ENCODE measurements at places on chromosomes 4 and X. TPM values are rescaled to one million over a fixed set of nuclear protein-coding genes. Genes with fewer than 3 reads are reported as not detected.
A peak's percentile ranks its signal among the peaks of the same experiment; 100 is the strongest.

- no peaks in the 10 kb centered on the region for H3K36me3 ChIP-seq
- DNase-seq = no peak
- no peak overlapping the region for H3K27ac ChIP-seq
- H3K4me3 ChIP-seq = no peak overlapping the region
- H3K27me3 ChIP-seq = no peaks in the 10 kb centered on the region
- no peaks in the 10 kb centered on the region for H3K4me1 ChIP-seq
These were observed 231.5 kb upstream of the FMR1 start for GRCh38 chrX:147680251-147680650.

Gene SH3RF1
- total RNA-seq = 7.3 TPM

DNA sequence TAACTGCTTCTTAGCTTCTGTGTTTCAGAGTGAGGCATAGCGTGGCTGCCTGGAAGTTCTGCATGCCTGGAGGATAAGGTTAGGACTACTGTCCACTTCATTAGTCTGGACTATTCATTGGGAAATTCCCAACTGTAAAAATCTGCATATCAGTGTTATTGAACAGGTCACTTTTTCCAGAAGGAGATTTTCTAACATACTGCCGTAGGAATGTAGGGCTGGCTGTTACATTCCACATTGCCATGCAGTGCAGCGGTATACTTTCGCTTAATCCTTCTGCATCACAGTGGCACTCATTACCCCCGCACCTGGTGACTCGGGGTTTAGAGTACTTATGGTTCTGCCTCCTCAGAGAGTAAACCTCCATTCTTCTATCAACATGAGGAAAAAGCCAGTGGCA lies 104.6 kb downstream of the NPFFR2 start:
- H3K4me3 ChIP-seq = no peak overlapping the region
- H3K27ac ChIP-seq = no peak overlapping the region
- H3K4me1 ChIP-seq = no peaks in the 10 kb centered on the region
- H3K27me3 ChIP-seq = no peaks in the 10 kb centered on the region
- no peak for DNase-seq

GRCh38 chr4:159925770-159926169 lies 822.9 kb downstream of the RAPGEF2 start:
- H3K36me3 ChIP-seq = no peaks in the 10 kb centered on the region
- no peaks in the 10 kb centered on the region for H3K27me3 ChIP-seq
- no peak overlapping the region for H3K4me3 ChIP-seq
- no peak overlapping the region for H3K27ac ChIP-seq
- H3K4me1 ChIP-seq = no peaks in the 10 kb centered on the region

- peaks cover 3% of the 10 kb centered on the region for H3K27me3 ChIP-seq
- DNase-seq = no peak
- no peak overlapping the region for H3K27ac ChIP-seq
- H3K4me1 ChIP-seq = no peaks in the 10 kb centered on the region
These were observed 274.7 kb downstream of the CFAP299 start for GRCh38 chr4:80610199-80610598.

Gene EXOC1L
- total RNA-seq = not detected

- H3K36me3 ChIP-seq = no peaks in the 10 kb centered on the region
- H3K27ac ChIP-seq = no peak overlapping the region
- H3K4me1 ChIP-seq = no peaks in the 10 kb centered on the region
- DNase-seq = no peak
- H3K27me3 ChIP-seq = no peaks in the 10 kb centered on the region
These were observed 91.1 kb upstream of the ANKRD50 start for GRCh38 chr4:124803641-124804040.

DNA sequence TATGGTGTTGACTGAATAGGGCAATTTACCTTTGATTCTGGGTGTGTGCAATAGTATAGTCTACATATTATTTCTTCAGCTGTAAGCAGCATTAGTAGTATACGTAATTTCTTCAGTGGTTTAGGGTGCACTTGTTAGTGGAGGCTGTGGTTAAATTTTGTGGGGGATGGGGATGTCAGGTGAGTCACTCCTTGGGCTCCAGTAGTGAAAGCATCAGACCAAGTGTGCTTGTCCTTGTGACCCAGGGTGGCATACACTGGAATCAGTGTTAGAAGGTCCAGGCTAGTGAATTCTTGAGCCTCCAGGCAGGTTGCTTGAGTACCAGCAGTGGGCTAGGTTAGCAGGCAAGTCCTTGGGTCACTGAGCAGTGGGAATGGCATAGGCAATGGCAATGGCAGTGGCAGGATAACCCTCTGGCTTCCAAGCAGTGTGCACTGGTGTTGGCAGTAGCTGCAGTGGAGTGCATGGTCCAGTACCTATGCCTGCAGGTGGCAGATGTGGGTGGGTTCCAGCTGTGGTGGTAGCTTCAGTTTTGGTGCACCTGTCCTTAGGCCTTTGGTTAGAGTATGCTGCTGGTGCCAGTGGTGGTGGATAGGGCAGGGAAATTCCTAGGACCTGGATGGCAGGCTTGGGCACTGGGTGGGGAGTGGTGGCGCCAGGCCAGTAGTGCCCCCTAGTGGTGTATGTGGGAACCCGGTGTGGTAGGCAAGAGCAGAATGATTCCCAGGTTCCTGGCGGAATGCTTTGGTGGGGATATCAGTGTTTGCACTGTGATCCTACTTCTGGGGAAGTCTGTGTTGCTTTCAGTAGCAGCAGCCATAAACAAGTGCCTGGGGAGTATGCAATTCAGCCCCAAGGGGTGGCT lies 531.0 kb downstream of the SMARCA1 start:
- no peak for DNase-seq
- no peaks in the 10 kb centered on the region for H3K27me3 ChIP-seq
- H3K4me3 ChIP-seq = no peak overlapping the region
- H3K4me1 ChIP-seq = no peaks in the 10 kb centered on the region
- H3K27ac ChIP-seq = no peak overlapping the region

Gene REPS2
- total RNA-seq = 16.7 TPM

- DNase-seq = peak; percentile 54
- no peak overlapping the region for H3K27ac ChIP-seq
- no peak overlapping the region for H3K4me3 ChIP-seq
These were observed 92.2 kb upstream of the PGRMC2 start for GRCh38 chr4:128379860-128380259.

- no peaks in the 10 kb centered on the region for H3K27me3 ChIP-seq
- H3K36me3 ChIP-seq = no peaks in the 10 kb centered on the region
- no peak for DNase-seq
- no peak overlapping the region for H3K4me3 ChIP-seq
These were observed 20.0 kb downstream of the TAPT1 start for GRCh38 chr4:16206301-16206700.

DNA sequence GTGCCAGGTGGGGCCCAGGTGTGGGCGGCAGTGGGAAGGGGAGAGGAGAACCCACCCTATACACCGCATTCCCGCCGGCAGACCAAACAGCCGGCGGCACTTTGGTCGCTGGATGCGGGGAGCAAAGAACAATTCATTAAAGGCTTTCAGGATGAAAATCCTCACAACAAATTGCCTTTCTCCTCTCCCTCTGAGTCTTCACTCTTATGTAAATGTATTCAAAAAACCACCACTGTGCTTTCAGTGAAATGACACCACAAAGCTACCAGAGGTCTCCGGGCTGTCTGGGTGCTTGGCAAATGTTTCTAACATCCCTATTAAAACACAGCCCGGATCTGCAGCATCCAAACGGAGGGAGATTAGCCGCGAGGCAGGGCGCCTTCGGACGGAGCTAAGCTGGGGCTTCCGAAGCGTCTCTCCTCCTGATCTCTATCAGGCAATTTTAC lies 171.8 kb upstream of the TBL1X start:
- no peak overlapping the region for H3K4me3 ChIP-seq
- no peaks in the 10 kb centered on the region for H3K36me3 ChIP-seq
- no peaks in the 10 kb centered on the region for H3K4me1 ChIP-seq
- no peaks in the 10 kb centered on the region for H3K27me3 ChIP-seq
- no peak overlapping the region for H3K27ac ChIP-seq

- no peak overlapping the region for H3K27ac ChIP-seq
- H3K27me3 ChIP-seq = no peaks in the 10 kb centered on the region
- no peaks in the 10 kb centered on the region for H3K4me1 ChIP-seq
- H3K36me3 ChIP-seq = no peaks in the 10 kb centered on the region
These were observed 18.4 kb upstream of the ANAPC4 start for GRCh38 chr4:25358515-25359275.

Gene NHSL2
- 0.90 TPM for total RNA-seq

DNA sequence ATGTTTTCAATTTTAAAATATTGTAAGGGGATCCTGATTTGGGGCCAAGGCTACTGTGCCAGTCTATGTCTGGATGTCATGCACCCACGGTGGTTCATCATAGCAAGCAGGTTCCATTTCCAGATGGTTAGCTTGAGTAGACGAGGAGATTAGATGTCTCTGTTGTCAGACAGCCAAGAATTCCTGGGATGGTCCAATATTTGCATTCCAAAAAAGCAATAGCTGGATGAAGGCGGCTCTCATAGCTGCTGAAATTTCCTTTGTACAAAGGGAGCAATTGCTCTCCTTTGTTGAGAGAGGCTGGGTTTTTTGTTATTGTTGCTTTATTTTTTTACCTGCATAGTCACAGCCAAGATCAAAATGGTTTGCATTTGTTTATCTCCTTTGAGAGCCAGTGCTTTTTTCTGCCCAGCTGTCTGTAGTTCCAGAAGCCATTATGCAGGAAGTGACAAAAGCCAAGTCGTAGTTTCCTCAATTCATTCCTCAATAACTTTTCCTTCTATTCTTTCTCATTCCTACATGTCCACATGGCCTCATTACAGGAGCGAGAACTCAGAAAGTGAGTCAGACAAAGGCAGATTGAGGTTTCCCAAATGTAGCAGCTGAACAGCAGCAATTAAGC lies 107.9 kb downstream of the MMRN1 start:
- no peak overlapping the region for H3K27ac ChIP-seq
- H3K36me3 ChIP-seq = no peaks in the 10 kb centered on the region
- no peak overlapping the region for H3K4me3 ChIP-seq
